SK-N-DZ (cell line): ENCODE measurements at places on chromosomes 1 and 21.

- no peak for DNase-seq
These were observed 406.9 kb upstream of the B3GALT2 start for GRCh38 chr1:193593147-193593885.

DNA sequence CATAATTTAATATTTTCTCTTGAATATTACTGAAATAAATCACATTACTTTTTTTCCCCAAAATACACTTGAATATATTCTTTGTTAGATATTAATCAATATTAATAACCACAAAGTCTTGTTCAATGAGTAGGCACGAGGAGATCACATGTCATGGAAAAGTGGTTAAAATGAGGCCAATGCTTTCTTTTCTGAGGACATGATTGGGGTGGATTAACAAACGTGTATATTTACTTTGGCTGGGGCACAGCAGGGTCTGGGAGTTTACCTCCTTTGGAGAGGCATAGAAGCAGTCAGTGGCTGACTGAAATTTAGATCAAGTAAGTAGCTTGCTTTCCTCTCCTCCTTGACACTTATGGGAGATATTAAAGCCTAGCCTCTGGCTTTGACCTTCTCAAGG, 664.3 kb upstream of the B3GALT2 start:
- no peak for DNase-seq

DNA sequence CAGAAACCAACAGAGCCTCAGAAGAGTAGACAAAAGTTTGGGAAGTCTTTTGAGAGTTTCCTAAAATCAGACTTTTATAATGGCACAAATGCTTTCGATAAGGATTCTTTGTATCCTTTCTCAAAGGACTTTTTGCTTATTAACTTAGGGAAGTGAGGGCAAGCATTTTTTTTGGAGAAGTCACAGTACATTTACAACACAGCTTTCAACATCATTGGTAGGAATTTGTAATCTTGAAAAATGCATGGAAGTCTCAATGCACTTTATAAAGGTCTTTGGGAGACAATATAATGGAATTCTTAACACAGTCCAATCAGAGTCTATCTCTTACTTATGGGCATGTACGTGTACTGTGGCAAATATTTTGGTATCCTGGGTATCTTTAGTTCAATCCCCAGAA, 325.8 kb upstream of the NR5A2 start:
- no peak for DNase-seq

GRCh38 chr1:28248273-28249012, 10.9 kb upstream of the SESN2 start:
- DNase-seq: peak; percentile 63

DNA sequence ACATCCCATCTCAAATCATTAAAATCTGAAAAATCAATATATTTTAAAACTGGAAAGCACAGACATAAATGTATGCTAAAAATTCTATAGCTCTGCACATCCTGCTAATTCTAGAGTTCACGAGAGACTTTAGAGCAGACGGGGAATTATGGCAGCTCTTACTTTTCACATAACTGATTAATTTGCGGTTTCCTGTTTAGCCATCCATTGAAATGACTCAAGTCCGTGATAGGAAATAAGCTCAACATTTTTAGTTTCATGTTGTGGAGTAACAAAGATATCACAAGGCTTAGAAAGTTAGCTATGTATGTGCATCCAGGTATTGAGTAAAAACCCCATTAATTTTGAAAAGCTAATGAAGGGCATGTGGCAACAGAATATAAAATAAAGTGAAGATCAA, 123.2 kb downstream of the SMYD2 start:
- no peak for DNase-seq

- DNase-seq: no peak
These were observed 1.1 kb downstream of the TOR1AIP1 start for GRCh38 chr1:179883040-179883744.

DNA sequence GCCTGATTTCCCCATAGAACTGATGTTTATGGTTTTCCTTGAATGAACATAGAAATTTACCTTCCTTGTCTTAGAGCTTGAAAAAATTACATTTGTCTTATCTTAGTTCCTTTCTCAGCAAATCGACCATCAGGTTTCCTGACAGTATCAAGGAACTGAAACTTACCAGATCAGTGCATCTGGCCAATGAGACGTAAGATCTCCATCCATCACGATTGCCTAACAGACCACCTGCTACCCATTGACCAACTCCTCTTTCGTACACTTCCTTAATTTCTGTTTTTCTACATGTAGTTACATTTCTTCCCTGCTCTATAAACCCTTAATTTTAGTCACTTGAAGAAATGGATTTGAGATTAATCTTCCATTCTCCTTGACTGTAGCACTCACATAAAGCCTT, 57.4 kb upstream of the TMPRSS15 start:
- DNase-seq: peak; percentile 75
